Fibroblast of skin of right quadriceps (primary cell): ENCODE measurements at places on chromosomes 7 and 10.

GRCh38 chr10:102649797-102650654 is 5.7 kb downstream of the TRIM8 start:
- DNase-seq = no peak

DNA sequence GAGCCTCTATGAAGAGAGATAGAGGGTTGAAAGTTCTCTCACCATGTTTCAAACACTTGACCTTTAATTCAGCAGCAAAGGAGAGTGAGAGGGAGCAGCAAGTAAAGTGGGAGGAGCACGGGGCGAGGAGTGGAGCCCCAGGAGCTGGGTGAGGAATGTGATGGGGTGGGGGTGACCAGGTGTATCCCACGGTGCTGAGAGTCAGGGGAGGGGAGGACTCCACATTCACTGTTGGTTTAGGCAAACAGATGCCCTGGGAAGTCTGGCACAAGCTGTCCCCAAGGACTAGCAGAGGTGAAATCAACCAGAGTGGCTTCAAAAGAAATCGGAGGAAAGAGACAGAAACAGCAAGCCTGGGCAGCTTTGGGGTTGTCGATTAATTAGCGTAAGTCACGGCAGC is 101.8 kb upstream of the PITRM1 start:
- DNase-seq = no peak

- no peak for DNase-seq
These were observed 113.8 kb upstream of the HPS1 start for GRCh38 chr10:98560565-98560964.

DNA sequence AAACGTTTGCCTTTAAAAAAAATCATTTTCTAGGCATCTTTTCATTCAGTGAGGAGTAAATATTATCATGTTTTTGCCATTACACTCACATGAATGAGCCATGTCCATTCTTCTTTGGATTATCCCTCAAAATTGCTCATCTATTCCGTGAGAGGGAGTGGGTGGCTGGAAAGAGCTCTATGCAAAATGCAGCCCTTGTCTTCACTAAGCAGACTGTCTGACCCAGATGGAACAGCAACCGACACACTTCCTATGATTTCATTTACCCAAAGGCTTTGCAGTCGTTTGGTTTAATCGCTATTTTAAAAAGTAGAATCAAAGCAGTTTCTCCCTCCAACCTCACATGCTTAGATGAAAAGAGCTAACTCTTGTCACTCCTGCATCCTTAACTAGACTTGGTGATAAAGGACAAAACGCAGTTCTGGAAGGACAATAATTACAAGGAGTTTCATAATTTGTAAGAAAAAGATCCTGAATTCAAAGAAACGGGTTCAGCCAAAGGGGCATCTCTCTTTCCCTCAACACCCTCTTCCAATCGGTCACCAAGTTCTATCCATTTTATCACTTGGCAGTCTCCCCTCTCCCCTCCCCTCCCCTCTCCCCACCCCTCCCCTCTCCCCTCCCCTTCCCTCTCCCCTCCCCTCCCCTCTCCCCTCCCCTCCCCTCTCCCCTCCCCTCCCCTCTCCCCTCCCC is 198.1 kb upstream of the STK17A start:
- DNase-seq = no peak

DNA sequence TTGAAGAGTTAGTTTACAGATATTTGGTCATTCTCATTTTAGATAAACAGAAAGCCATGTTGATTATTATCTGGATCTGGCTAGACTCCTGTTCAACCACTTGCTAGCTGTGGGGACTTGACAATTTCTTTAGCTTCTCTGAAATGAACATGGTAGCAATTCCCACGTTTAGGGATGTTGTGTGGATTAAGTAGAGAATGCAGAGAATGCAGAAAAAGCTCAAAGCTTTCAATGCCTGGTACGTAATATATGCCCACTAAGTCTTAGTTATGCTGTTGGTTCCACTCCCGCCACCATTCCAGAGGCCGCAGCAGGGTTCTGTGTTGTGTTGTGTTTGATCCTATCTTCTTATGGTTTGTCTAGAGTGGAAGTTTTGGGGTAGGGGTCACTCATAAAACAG is 39.2 kb upstream of the RPA3 start:
- DNase-seq = no peak

GRCh38 chr7:101563198-101563901 is 65.7 kb downstream of the MYL10 start:
- DNase-seq = no peak

DNA sequence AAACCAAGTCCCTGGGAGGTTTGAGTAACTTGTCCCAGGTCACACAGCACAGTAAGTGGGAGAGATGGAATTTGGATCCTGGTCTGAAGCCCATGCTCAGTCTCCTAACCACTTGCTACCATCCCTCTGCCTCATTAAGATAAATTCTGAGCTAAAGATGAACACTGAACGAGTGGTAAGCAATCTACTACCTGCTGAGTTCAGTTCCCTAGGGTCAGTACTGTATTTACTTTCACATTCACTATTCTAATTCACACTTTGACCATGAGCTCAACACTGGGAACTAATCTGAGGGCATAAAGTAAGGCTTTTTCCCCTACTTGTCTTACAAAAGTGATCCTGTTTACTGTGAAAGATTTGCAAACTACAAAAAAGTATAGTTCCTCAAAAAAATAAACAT is 2.4 kb downstream of the UROS start:
- DNase-seq = no peak

GRCh38 chr7:111043561-111043960 is 47.4 kb upstream of the LRRN3 start:
- DNase-seq = no peak

- no peak for DNase-seq
These were observed 1.5 kb upstream of the CFAP46 start for GRCh38 chr10:132943791-132944404.

DNA sequence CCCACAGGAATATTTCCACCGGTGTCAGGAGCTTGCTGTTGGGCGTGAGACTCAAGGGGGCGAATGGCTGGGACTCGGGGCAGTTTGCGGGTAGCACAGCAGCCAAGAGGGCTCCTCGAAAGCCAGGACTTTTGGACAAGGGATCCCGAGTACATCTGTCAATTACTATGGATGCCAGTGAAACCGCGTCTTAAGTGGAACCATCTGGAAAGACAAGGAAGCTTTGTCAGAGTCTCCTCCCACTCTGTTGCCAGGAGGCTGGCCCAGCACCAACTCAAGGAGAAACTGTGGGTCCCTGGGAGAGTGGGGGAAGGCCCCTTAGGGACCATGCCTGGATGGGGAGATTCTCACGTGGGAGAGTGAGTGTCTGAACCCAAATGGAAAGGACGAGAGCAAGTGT is 57.1 kb downstream of the C10orf143 start:
- peak; percentile 34 for DNase-seq

GRCh38 chr7:122553761-122554160 is 145.2 kb downstream of the RNF133 start:
- no peak for DNase-seq

DNA sequence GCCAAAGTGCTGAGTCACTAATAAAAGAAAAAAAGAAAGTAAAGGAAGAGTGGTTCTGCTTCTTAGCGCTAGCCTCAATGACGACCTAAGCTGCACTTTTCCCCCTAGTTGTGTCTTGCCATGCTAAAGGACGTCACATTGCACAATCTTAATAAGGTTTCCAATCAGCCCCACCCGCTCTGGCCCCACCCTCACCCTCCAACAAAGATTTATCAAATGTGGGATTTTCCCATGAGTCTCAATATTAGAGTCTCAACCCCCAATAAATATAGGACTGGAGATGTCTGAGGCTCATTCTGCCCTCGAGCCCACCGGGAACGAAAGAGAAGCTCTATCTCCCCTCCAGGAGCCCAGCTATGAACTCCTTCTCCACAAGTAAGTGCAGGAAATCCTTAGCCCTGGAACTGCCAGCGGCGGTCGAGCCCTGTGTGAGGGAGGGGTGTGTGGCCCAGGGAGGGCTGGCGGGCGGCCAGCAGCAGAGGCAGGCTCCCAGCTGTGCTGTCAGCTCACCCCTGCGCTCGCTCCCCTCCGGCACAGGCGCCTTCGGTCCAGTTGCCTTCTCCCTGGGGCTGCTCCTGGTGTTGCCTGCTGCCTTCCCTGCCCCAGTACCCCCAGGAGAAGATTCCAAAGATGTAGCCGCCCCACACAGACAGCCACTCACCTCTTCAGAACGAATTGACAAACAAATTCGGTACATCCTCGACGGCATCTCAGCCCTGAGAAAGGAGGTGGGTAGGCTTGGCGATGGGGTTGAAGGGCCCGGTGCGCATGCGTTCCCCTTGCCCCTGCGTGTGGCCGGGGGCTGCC is at the start of gene IL6:
TSS of gene IL6 (plus strand) at position 294 of the 807 bp plus-strand sequence. CDS start at position 357, 63 bp downstream.
- DNase-seq = peak; percentile 92

- DNase-seq = no peak
These were observed 1.6 kb upstream of the MARVELD1 start for GRCh38 chr10:97711640-97712572.

GRCh38 chr7:134618756-134619530 is 27.7 kb upstream of the BPGM start:
- DNase-seq = peak; percentile 47

GRCh38 chr10:91210435-91210834 is 10.0 kb upstream of the PCGF5 start:
- no peak for DNase-seq

DNA sequence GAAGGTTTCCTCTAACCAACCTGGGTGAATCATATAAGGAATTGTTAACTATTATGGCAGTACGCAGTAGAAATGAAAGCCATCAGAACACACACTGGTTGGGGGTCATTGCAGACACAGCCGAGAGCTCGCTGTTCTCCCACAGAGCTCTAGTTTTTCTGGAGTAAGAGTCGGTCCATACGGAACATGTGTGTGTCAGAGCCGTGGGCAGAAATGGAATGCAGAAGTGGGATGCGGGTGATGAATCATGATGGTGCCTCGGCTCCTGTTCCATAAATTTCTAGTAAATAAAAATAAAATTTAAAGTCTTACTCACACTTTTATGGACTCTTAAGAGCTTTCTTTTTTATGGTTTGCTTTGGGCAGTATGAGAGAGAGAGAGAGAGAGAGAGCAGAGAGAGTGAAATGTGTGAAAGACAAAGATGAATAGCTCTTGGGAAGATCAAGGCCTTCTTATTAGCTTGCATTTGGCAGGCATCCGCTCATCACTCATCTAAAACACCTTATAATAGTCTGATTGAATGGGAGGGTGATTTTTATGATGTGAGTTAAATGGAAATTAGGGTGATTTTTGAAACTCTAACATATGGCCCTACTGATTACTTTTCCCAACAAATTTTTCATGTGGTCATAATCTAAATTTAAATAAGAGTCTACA is 98.8 kb upstream of the PFKP start:
- DNase-seq = peak; percentile 91

GRCh38 chr10:59971915-59972314 is 65.6 kb upstream of the CCDC6 start:
- no peak for DNase-seq

DNA sequence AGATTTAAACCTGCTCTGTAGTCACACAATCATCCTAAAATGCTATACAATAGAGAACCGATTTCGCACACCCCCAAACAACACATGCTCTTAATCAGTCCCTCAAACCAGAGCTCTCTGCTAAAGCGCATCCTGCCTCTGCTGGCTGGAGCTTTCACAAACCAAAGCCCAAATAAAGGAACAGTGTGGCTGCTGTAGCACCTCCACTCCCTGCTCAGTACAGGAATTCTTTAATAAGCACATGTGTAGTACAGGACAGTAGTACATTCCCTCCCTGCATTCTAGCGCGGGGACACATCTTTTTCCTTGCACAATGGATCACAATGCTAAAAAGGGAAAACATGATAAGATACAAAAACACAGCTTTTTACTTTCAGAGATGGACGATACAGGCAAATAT is 684.6 kb downstream of the MAGI2 start:
- peak; percentile 9 for DNase-seq

- DNase-seq = no peak
These were observed 6.9 kb upstream of the TNS3 start for GRCh38 chr7:47588704-47589225.

DNA sequence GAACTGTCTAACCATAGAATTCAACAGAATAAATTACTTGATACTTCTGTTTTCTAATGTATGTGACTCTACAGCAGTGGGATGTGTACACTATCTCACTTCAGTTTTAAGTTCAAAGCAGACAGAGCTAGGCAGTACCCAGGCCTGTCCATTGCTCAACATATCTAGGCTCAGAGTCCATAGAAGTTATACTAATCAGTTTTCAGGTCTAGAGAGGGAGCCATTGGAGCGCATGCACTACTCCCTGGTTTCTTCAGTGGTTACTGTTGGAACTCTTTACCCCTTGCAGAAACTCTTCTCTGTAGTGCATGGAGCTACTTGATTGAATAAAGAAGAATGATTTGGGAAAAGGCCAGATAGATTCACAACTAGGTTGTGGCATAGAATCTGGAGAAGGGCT is 4.4 kb downstream of the CD36 start:
- DNase-seq = no peak

GRCh38 chr7:102223184-102223583 is 63.5 kb upstream of the SH2B2 start:
- DNase-seq = no peak

- no peak for DNase-seq
These were observed 167.0 kb upstream of the RHOBTB1 start for GRCh38 chr10:61110936-61111335.

- no peak for DNase-seq
These were observed 201.1 kb upstream of the PLXNA4 start for GRCh38 chr7:132777414-132777813.

- DNase-seq = no peak
These were observed 3.3 kb downstream of the GATA3 start for GRCh38 chr10:8057636-8058273.

DNA sequence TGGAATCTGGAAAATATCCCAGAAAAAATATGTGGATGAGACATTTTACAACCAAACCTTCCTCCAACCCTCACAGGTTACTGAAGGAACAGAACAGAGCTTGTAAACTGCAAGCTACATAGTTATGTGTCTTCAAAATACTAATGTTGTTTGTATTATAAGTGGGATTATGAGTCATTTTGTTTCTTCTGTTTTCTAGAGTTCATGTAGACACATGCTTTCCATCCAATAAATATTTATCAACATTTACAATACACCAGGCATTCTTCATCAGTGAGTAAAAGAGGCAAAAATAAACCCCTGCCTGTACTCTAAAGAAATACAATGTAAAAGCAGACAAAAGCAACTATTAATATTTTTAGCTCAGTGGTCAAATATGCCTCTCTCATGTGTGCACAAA is 38.0 kb upstream of the TES start:
- no peak for DNase-seq

DNA sequence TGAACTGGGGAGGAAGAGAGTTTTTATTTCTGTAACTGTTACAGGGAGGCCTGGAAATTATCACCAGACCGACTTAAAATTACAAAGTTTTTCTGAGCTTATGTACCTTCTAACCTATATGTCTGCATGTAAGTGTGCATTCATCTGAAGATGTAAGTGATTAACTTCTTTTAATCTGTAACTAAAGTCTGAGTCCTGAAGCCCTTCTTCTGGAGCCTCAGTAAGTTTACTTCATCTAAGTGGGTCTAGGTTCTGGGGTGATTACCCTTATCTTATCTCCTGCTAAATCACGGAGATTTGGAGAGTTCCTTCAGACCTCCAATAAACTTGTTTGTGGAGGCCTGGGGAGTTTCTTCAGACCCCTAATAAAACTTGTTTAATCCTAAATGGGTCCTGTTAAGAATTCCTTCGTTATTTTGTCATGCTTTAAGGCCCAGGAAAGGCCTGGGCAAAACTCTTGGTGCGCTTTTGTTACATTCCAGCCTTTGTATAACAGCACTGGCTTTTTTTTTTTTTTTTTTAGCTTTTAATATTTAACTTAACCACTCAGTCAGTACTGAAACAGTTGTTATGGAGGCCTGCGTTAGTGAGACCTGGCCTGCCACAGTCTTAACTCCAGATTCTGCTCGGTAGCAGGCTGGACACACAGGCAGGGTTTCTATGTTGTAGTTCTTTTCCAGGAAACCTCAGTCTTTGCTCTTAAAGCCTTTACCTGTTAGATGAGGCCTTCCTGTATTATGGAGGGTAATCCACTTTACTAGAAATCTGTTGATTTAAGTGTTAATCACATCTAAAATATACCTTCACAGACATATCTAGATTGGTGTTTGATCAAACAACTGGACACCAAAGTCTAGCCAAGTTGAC is 33.0 kb downstream of the TPST1 start:
- no peak for DNase-seq
